ENCODE measurements at places on chromosomes 7 and 10.

GRCh38 chr10:120011359-120012130, 119.0 kb downstream of the SEC23IP start:
- DNase-seq = no peak

DNA sequence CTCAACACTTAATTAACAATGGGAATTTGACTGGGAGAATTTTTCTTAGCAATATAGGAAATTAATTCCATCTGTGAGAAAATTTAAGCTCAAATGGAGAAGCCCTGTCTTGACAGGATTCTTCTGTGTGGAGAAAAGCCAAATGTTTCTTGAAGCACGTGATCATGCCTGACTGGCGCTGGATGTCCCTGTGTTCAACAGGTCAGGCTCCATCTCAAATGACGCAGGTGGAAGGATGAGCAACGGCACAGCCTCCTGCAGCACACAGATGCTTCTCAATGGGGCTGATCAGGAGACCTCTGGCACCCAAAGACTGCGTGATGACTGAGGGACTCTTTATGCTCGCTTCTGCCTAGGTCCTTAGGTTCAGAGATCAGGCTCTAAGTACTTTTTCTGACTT, 143.8 kb downstream of the RSU1 start:
- no peak for DNase-seq

DNA sequence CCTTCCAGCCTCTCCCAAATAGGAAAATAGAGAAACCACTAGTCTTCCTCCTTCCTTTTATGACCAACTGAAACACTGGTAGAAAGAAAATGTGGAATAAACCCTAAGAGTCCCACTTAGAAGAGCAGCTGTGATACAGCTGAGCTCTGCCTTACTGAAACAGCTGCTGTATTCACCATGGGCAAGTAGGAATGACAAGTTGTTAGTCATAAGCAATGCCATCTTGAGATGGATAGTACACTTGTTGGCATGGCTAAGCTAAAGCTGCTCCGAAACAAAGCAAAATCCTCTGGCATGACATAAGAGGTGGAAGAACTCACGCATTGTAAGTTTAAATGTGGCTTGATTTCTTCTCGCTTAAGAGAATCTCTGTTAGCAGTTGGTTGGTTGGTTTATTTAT, 48.3 kb upstream of the TMEM236 start:
- DNase-seq = no peak

GRCh38 chr7:157961731-157962457, 625.1 kb downstream of the DNAJB6 start:
- DNase-seq = no peak

DNA sequence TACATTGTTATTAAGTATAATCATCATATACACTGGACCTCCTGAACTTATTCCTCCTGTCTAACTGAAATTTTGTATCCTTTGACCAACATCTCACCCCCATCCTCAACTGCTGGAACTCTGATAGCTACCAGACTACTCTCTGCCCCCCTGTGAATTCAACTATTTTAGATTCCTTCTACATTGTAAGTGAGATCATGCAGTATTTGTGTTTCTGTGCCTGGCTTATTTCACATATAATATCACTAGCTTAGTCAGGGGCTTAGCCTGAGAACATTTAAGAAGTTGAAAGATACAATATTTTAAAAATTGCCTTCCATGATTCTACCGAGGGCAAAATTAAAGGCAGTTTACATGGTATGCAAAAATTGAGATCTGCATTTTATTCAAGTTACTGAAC, 26.9 kb downstream of the STAMBPL1 start:
- no peak for DNase-seq

- no peak for DNase-seq
Observed at GRCh38 chr7:44415047-44415446, 75.4 kb downstream of the NUDCD3 start.

GRCh38 chr7:146805082-146805481, 688.5 kb downstream of the CNTNAP2 start:
- no peak for DNase-seq

DNA sequence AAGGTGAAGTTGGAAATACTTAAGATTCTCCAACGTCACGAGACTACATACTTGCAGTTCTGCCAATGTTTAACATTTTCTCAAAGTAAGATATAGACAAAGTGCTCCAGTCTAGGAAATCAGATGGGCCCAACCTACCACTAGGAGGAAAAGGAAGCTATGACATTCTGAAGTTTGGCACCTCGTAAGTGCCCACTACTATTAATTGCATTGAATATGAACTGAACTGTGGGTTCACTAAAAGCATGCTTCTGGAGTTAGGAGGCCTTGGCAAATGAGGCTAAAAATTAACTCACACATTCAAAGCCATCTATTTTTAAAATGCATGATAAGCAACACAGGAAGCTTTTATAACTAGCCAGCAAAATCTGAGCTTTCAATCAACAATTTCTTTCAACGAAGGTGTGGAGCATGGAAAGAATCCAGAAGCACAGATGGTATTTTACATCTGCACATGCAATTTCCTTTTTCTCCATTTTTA, 149.7 kb downstream of the LRRTM3 start:
- DNase-seq = no peak

GRCh38 chr7:91248996-91249395, 15.2 kb upstream of the FZD1 start:
- no peak for DNase-seq

GRCh38 chr7:152924826-152925411, 165.4 kb downstream of the ACTR3B start:
- DNase-seq = no peak

DNA sequence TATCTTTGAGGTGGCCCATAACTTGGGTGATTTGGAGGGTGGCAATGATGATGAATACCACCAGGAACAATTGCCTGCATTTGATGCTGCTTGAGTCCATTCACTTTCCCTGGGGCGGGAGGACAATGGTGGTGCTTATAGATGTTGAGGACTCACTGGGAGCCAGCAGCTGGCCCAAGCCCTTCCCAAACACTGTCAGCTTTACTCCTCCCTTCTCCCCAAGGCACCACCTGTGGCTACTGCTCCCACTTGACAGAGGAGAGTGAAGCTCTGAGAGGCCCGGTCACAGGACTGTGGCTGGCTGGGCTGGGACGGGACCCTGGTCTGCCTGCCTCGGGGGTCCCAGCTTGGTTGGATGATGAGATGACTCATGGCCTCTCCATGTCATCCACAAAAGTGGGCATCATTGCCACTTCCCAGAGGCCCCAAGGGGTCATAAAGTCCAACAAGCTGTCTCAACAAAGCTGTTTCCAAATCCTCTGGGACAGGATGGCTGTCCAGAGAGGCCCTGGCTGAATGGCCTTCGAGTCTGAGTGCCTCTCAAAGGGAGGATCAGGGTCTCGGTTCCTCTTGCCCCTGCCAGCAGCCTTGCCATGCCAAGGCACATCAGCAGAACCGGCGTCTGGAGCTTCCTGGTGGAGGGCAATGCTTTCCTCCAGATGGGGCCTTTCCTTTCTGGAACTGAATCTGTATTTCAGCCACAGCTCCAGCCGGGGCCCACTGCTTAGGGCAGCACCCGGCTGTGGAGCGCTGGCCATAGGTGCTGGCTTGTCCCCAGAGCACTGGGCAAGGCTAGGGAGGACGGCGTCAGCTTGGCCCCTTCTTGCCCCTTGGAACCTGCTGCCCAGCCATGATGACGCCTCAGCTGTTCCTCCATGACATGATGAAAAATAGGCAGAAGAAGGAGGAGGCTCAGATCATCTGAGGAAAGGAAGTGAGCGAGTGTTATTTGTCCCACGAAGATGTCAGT, 47.0 kb upstream of the PLEKHA1 start:
- no peak for DNase-seq

- no peak for DNase-seq
Observed at GRCh38 chr10:74117738-74118137, 32.9 kb downstream of the AP3M1 start.

- DNase-seq = no peak
Observed at GRCh38 chr10:130053561-130053960, 57.1 kb downstream of the C10orf143 start.

DNA sequence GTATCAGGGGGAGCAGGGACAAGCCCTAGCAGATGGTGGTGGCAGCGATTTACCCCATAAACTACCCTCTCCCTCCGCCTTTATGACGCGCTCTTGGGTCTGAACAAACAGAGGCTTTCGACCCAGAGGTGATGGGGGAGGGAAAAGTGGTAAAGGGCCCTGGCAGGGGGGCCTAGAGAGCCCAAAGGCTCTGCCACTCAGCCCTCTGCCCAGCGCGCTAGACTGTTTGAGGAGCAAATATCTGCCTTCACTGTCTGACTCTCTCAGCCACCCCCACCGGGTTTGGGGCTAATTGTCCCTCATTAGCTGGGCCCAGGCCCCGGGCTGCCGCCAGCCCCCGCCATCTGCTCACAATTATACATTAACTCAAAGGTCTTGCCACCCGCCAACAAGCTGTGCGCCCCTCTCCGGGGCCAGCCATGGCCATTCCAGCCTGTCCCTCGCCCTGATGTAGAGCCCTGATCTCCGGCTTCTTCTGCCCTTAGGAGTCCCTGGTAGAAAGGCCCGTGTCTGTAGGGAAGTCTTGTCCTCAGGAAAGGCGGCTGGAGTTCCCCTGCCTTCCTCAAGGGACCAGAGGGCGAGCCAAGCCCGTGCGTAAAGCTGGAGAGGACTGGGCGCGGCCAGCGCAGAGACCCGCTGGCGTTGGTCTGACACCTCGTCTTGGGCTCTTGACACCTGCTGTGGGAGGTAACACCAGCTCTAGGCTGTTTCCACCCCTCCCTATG, 1.9 kb upstream of the PAX4 start:
- no peak for DNase-seq

DNA sequence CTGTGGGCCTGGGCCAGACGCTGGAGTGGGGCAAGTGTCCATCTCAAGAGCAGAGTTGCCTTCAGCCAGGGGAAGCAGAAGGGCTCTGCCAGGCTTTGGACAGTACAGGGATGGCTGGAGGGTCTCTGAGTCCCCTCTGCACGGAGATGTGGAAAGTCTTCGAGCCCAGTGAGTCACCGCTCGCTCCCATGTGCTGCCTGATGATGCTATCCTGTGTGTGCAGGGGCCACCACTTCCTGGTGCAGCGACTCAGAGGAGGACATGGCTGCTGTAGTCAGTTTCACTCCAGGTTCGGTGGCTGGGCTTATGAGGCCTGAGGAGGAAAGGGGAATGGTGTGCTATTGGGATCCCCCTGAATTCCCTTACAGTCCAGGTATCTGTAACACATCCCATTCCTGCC, 6.0 kb downstream of the ADCYAP1R1 start:
- DNase-seq = no peak

DNA sequence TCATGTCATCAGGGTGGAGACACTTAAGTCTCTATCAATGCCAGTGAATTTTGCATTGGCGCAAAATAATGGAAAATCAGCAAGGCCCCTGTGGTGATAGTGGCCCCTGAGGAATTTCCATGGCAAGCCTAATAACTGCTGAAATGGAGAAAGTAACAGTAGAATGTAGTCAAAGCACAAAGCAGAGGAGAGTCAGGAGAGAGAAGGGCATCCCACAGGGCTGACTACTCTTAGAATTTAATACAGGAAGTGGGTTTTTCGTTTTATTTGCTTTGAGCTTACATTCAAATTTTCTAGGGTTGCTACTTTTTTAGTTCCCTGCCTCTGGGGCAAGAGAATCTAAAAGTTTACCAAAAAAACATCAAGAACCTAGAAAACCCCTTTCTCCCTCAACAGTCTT, 39.0 kb downstream of the BZW2 start:
- no peak for DNase-seq

- no peak for DNase-seq
Observed at GRCh38 chr10:48792687-48793096, 108.0 kb downstream of the WDFY4 start.

- no peak for DNase-seq
Observed at GRCh38 chr7:26140380-26140779, 11.6 kb upstream of the NFE2L3 start.

DNA sequence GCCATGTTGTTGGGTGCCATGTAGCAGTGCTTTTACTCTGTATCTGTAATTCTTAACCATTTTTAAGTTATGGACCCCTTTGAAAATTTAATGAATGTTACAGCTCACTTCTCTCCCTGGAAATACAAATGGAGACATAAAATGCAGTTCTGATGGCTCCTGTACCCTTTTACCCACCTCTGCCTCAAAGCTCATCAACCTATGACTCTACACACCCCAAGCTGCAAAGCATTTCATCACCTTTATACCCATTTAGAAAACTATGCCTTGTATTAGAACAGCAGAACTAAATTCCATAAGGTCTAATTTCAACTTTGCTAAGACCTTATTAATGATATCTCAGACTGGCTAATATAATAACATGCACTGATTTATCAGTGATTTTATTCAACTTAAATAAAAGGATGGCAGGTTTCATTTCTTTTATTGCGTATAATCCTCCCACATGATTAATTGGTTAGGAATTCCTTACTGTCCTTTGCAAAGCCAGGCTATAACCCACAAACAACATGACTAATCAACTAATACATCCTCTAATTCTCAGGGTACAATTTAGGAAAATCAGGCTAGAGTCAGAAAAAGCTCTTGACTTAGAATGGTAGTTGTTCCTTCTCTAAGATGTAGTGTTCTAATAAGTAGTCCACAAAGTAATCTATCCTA, 68.1 kb downstream of the CPEB3 start:
- no peak for DNase-seq

GRCh38 chr7:30904561-30904960, 7.1 kb upstream of the AQP1 start:
- no peak for DNase-seq

GRCh38 chr7:40133561-40134427, 628 bp downstream of the MPLKIP start:
- DNase-seq = no peak

- DNase-seq = no peak
Observed at GRCh38 chr10:94223702-94224370, 138.9 kb downstream of the NOC3L start.

GRCh38 chr10:33241351-33241750, 93.1 kb downstream of the NRP1 start:
- no peak for DNase-seq

GRCh38 chr10:59741583-59741982, 11.7 kb downstream of the MRLN start:
- no peak for DNase-seq
